ENCODE measurements at places on chromosomes 7 and 10. TPM values are rescaled to one million over a fixed set of nuclear protein-coding genes. Genes with fewer than 3 reads are reported as not detected.

DNA sequence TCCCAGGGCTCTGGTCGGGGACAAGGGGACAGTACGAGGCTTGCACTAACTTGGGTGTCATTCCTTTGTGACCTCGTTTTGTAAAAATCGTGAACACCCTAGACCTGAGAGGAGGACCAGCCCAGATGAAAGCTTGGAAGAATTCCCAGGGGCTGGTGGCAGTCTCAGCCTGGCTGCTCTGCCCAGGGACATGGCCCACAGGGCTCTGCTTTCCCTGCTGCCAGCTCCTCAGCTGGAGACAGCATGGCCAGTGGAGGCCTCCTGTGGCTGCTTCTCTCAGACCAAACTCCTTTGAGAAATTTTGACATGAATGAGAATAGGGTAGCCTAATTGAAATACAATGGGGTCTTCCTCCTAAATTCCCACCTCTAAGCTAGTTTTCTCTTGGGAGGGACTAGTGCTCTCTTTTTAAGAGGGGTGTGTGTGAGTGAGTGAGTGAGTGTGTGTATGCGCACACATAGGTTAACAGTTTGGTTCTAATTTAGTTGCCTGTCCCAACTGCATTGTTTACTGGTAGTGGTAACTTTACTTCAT is 140.3 kb upstream of the EFCAB10 start:
- no peak for DNase-seq

DNA sequence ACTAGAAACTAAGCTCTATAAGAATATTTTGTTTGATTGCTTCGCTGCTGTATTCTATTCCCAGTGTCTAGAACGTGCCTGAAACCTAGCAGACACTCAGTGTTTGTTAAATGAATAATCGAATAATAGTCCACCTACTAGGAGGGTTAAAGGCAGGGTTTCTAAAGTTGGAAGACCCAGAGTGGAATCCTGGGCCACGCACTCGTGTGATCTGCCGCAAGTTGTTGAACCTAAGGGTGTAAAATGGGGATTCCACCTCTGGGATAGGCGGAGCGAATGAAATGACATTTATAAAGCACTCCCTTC is 702 bp upstream of the AGFG2 start:
- no peak for DNase-seq

GRCh38 chr7:47572094-47572445 is 9.8 kb downstream of the TNS3 start:
- DNase-seq = no peak

DNA sequence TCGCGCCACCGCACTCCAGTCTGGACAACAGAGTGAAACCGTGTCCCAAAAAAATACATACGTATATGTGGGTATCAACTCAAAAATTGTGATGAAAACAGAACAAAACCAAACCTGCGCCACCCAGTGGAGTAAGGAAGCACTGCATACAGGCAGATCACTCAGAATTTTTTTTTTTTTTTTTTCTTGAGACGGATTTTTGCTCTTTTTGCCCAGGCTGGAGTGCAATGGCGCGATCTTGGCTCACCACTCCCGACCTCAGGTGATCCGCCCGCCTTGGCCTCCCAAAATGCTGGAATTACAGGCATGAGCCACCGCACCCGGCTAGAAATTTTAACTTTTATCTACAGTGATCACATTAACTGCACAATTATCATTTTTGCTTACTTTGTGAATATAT is 9.1 kb upstream of the TMEM236 start:
- peak; percentile 44 for DNase-seq

- peak; percentile 88 for DNase-seq
Measured at GRCh38 chr10:109922976-109923921, at the start of gene XPNPEP1. Gene XPNPEP1, minus strand, starts transcription at chr10:109923511. Its CDS starts 78 bp downstream, at chr10:109923433.

DNA sequence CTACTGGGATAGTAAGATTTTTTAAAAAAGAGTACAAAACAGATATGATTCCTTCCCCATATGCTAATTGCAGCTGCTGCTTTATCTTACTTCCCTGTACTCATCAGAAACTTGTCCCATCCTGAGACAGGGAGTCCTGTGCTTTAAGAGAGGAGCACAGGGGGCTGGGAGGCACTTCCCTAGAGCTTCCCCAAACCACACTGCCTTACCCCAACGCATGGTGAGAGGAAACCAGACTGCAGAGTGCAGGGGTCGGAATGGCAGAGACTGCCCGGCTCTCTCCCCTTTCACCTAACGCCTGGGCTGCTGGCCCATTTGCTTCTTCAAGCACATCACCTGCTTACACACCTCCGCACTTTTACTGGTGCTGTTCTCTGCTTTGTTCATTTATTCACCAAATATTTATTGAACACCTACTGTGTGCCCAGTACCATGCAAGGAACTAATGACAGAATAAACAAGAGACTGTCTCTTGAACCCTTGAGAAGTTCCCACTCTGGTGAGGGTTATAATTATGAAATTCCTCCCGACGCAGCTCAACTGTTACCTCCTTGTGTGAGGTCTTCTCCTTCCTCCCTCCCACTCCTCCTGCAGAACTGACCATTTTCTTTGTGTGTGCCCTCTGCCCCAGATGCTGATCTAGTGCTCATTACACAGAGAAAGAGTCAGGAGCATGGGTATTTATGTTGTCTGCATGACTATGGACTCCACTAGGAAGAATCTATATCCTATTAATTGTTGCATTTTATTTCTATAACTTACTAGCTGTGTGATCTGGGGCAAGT is 289.7 kb downstream of the TCF7L2 start:
- DNase-seq = no peak

- no peak for DNase-seq
Measured at GRCh38 chr7:110839866-110840265, 251.1 kb upstream of the LRRN3 start.

DNA sequence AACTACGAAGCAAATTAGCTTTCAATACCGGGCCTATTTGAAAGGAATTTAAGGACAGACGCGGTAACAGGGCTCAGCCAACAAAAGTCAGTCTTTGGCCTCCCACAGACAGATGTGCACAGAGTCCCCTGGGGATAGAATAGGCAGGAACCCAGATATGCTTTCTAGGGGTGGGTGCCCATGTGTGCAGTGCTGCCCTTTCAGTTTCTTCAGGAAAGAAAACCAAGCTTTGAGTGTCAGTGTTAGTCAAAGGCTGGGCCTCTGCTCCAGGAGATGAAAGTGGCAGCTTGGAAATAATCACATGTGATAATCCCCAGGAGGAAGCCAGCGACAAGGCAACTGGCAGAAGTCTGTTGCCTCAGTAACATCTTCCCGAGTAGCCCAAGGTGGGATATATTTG is 43.8 kb upstream of the CSTF2T start:
- DNase-seq = no peak

DNA sequence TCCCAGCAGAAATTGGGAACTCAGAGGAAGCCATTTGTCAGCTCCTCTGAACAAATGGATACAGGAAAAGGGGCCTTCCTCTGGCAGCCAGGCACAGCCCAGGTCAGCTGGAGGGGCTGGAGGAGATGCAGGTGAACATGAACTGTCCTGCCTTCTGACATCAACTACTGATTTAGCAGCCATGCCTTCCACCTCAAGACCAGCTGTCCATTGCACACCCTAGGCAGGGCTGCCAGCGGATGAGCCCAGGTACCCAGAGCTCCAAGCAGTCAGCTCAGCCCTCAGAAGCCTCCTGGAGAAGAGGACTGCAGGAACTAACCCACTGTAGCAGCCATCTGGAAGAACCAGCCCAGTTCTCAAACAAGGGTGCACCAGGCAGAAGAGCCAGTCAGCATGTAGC is 44.1 kb upstream of the GDF10 start:
- no peak for DNase-seq

GRCh38 chr7:33009734-33010133 is 52.5 kb downstream of the FKBP9 start:
- DNase-seq = no peak

GRCh38 chr7:94216944-94217461 is 177.7 kb upstream of the COL1A2 start:
- DNase-seq = no peak

KLF14 gene
- total RNA-seq = 0.86 TPM

AKR1C4 gene
- not detected for total RNA-seq

BLOC1S2 gene
- total RNA-seq = 71.7 TPM

THNSL1 gene
- 2.3 TPM for total RNA-seq

TUBAL3 gene
- 0.23 TPM for total RNA-seq
